Activated CD8-positive, alpha-beta memory T cell treated with anti-CD3 and anti-CD28 coated beads, Interleukin-2, amount 10 ng/mL, durations not matched to agents 7 days and 5 days (primary cell): ENCODE measurements at places on chromosomes 7 and 10.

DNA sequence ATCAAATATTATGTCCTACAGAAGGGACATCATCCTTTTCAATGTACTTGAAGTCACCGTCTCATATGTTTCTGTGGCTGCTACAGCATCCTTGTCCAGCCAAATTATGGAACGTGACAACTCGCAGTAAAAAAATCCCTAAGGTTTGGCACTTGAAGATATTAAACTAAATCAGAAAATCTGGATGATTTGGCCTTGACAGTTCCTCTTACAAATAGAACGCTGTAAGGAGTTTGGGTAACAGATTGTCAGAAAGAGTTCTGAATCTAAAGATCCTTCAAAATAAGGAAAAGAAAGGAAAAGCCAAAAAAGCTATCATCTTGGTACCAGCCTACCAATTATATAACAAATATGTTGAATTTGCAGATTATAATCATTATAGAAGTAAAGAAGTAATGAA is 21.0 kb downstream of the XRCC2 start:
- no peak for DNase-seq

DNA sequence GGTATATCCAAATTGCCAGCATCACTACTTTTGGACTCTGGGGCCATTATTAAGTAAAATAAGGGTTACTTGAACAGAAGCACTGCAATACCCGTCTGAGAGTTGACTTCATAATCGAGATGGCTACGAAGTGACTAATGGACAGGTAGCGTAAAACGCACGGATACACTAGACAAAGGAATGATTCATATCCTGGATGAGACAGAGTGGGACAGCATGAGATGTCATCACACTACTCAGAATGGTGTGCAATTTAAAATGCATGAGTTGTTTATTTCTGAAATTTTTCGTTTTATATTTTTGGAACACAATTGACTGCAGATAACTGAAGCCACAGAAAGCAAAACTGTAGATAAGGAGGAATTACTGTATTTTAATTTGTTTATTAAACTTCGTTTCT is 421.5 kb upstream of the LRGUK start:
- no peak for DNase-seq

DNA sequence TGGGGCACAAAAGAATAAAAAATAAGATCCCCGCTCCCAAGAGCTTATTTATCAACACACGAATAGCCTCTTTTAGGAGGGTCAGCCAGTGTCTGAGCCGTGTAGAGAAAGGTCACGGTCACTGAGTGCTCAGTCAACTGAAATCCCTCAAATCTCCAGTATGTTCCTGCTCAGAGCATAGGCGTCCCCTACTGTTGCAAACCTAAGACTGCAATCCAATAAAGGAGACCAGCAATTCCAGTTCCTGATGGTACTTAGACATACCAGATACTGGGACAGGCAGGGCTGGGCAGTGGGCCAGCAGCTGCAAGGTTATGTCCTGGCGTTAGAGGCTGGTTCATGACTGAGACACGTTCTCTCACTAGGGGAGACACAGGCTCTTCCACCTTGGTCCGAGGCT is 93.6 kb downstream of the CACNB2 start:
- no peak for DNase-seq

DNA sequence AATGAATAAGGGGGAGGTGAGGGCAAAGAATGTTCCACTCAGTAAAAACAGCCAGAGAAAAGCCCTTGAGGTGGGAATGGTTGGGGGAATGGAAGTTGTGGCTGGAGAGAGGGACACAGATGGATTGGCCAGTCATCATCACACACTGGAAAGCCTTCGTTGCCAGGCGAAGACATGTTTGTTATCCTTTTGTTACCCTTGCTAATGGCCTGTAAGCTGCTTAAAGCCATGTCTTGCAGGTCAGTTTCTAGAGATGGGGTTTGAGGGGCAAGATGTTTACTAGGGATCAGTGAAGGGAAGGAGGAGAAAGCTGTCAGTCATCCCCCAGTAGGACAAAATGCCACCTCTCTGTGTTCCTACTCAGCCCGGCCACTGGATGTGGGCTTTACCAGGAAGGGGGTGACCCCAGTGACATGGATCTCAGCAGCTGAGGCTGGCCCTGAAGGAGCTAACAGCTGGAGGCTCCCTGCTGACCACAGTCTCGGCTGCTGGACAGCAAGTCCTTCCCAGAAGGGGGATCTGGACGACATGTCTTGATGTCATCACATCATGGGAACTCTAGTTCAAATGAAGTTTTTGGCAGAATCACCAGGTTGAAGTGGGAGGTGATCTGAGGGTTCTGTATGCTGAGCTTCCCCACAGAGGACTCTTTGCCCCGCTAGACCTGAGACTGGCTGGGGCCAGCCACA is 66.2 kb downstream of the TBXAS1 start:
- DNase-seq, result no peak

DNA sequence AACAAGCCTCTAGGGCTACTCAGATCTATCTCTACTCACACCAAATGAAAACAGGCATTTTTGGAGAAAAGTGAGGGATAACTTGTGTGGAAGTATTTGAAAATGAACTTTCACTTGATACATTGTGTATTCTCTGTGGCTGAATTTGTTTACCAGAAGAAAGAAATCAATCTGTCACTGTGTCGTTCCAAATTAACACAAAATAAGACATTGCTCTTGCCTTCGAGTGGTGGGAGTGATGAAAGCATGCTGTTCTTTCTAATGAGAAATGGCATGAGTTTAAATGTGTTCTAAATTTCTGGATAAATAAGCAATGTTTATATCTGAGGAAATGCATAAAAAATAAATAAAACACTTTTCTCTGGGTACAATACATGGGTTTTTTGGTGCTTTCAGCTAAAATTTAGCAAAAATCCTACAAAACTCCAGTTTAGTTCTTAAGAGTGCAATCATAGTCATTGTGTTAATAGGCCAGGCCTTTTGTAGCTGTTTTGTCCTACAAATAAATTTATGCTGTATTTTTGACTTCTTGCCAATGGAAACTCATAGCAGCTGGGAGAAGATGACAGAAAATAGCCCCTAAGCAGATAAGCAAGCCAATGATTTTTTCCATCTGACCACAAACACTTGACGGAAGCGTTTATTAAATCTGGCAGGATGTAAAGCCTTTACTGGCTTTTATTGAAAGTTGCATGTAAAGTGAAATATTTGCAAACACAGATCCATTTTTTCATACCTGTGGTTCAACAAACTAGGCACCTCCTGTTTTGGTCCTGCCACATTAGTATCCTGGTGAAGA is 1064.1 kb upstream of the GHITM start:
- DNase-seq, result no peak

- DNase-seq, result no peak
Measured at GRCh38 chr7:158422196-158422886, 165.3 kb downstream of the PTPRN2 start.

DNA sequence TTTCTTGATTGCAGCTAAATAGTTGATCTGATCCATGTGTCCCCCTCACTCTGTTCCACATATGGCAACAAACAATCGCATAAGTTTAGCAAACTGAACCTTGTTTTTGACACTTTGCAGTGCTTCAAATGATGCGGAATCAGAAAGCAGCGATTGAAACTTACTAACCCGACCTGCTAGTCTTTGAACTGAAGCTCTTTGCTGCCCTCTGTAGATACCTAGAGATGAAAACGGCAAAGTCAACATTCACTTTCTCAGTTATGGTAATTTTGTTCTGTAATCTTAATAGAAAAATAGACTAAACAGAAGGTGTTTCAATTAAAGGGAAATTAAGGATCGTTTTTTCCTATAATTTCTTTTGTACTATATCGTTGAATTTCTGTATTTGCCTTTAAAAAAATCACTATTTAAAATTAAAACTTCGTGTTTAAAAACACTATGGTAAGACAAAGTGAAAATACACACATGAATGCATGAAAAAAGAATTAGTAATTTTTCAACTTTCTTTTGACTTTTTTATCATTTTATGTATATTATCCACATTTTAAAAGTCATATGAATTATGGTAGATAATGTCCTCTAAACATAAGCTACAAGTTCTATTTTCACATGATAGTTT is 276.5 kb downstream of the MAGI2 start:
- DNase-seq, result no peak

DNA sequence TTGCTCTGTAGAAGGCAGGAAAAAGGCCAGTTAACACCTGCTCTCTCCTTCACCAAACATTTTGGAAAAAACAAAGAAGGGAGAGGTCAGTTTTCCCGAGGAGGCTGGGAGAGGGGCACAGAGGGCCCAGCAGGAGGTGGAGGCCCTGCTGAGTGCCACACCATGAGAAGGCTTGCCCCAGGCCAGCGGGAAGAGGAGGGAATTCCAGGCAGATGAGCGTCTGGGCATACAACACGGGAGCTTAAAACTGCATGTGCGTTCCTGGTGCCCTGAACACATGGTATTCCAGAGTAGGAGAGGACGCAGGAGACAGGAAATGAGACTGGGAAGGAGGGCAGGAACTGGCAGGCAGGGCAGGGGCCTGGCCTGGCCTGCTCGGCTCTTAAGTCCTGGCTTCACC is 182.4 kb downstream of the CCDC3 start:
- DNase-seq, result no peak

GRCh38 chr7:81657551-81657950 is 112.3 kb downstream of the HGF start:
- DNase-seq, result no peak

- no peak for DNase-seq
Measured at GRCh38 chr10:24813856-24814255, 90.2 kb upstream of the ARHGAP21 start.

GRCh38 chr10:4111643-4112042 is 326.6 kb upstream of the KLF6 start:
- DNase-seq, result no peak

GRCh38 chr7:91294639-91295220 is 30.5 kb downstream of the FZD1 start:
- no peak for DNase-seq

- DNase-seq, result peak; percentile 16
Measured at GRCh38 chr10:43921881-43922280, 273.2 kb upstream of the ZNF32 start.
